Caudate nucleus (tissue), 63 donors: ENCODE measurements at places on chromosomes 16 and 17.
A peak's percentile ranks its signal among the peaks of the same experiment; 100 is the strongest.

GRCh38 chr16:28001642-28002041 is 61.9 kb downstream of the GSG1L start:
- DNase-seq, result no peak

GRCh38 chr16:85607796-85608514 is 5.2 kb upstream of the GSE1 start:
- no peak for DNase-seq

GRCh38 chr17:30433514-30433913 is 43.7 kb upstream of the GOSR1 start:
- DNase-seq, result no peak

GRCh38 chr17:74199306-74200092 is 4.0 kb upstream of the RPL38 start:
- peak; percentile 30 for DNase-seq

DNA sequence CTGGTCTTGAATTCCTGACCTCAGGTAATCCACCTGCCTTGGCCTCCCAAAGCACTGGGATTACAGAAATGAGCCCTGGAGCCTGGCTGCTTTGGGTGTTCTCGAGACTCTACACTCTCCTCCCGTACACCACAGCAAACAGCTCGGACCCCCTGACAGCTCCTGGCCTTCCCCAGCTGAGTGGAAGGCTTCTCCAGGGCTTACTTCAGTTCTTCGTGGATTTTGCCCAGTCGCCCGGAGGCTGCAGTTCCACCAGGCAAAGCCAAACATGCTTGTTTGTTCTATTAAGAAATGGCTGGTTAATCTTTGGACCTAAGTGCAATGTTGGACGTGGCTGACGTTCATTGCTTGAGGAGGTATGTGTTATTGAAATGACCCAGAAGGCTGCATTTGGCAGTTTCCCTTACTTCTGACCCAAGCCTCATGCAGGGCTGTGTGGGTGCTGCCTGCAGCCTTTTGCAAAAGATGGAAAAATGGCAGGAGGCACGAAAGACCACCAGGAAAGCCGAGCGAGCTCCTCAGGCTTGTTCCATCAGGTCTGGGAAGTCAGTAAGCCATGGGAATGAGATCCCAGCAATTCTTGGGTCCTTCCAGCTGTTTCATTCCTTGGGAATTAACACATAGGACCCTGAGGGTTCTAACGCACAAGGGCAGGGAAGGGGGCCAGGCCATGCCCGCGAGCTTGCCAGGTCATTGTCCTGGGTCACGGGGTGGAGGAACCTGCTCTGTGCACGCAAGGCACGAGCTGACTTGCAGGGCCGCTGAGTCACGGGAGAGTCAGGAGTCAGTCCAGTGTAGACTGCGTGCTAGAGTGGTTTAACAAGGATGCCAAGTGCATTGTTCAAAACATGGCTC is 23.9 kb upstream of the KLHDC4 start:
- DNase-seq, result no peak

- DNase-seq, result no peak
Observed at GRCh38 chr17:79085154-79085920, 10.7 kb downstream of the ENGASE start.

DNA sequence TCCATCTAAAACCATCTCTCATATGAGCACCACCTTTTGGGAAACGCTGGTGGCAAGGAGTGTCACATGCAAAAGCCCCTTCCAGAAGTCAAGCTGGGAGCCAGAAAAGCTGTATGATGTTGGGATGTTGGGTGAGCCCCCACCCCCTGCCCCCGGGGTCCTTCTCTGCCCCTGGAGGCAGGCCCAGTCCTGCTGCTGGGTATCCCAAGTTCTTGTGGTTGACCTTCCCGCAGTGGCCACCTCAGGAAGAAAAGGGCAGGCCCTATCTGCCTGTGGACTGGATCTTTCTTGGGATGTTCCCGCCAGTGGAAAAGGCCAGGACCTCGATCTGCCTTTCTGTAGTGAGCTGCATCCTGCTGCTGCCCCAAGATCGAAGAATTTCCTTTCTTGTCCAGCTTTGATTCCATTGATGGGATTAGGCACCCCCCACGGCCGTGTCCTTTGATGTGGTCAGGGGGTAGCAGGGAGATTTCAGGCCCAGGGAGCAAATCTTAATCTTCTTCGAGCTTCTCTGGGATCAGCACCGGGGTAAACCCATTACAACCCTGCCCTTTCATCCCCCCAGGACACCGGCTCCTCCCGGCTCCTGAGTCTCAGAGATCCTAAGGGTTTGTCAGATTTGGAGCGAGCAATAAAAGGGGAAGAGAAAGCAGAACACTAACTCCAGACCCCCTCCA is 165.6 kb downstream of the RAB11FIP4 start:
- no peak for DNase-seq

DNA sequence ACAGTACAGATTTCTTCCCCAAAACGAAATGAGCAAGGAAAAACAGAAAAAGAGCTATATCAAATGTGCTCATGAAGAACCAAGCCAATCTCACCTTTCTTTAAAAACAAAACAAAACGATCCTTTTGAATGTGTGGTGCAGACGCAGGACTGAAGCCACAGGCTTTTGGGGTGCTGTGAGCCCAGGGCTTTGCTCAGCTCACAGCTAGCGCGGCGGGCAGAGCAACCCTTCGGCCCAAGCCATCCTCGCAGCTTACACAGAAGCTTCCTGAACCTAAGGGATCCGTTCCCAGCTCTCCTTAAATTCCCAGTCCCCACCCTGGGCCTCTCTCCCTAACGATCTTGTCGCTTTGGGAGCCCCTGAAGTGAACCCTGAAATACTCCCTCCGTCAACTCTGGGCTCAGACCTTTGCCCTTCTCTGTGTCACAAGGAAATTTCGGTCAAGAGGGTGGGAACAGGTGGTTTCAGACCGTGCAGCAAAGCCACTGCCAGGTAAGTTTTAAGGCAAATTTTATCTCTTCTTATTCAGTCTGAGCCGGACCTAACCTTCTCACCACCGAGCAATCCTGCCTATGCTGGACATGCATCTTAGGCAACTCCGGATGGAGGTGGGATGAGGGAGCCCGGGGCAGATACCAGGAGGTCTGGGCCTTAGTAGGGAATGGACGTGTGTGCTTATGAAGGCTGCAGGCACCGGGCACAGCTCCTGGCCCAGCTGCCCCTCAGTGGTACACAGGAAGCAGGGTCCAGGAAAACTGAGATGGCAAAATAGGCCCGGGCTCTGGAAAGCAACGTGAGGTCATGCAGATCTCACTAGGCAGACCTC is 52.0 kb downstream of the COTL1 start:
- DNase-seq, result no peak

DNA sequence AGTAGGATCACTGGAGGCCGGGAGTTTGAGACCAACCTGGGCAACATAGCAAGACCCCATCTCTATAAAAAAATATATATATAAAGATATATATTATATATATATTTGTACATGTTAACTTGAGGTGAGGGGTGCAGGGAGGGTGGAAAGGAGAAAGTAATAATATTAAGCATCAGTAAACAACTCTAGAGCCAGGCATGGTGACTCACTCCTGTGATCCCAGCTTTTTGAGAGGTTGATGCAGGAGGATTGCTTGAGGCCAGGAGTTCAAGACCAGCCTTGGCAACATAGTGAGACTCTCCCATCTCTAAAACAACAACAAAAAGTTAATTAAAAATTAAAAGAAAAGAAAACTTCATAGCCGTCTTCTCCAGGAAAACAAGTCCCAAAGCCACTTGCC is 61.7 kb upstream of the SMURF2 start:
- no peak for DNase-seq

DNA sequence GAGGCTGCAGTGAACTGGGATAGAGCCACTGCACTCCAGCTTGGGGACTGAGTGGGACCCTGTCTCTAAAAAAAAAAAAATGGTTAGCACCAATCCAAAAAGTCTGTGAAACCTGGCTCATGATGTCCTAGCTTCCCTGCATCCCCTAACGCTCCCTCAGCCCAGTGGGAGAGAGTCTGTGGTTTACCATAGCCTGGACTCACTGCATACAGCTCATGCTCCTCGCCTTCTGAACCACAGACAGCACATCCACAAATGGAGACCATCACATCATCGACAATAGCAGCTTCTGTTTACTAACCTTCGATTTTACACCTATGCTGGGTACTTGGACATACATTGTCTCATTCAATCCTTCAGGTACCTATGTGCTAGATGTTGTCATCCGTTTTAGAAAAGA is 43.6 kb downstream of the NLRC5 start:
- DNase-seq, result no peak

DNA sequence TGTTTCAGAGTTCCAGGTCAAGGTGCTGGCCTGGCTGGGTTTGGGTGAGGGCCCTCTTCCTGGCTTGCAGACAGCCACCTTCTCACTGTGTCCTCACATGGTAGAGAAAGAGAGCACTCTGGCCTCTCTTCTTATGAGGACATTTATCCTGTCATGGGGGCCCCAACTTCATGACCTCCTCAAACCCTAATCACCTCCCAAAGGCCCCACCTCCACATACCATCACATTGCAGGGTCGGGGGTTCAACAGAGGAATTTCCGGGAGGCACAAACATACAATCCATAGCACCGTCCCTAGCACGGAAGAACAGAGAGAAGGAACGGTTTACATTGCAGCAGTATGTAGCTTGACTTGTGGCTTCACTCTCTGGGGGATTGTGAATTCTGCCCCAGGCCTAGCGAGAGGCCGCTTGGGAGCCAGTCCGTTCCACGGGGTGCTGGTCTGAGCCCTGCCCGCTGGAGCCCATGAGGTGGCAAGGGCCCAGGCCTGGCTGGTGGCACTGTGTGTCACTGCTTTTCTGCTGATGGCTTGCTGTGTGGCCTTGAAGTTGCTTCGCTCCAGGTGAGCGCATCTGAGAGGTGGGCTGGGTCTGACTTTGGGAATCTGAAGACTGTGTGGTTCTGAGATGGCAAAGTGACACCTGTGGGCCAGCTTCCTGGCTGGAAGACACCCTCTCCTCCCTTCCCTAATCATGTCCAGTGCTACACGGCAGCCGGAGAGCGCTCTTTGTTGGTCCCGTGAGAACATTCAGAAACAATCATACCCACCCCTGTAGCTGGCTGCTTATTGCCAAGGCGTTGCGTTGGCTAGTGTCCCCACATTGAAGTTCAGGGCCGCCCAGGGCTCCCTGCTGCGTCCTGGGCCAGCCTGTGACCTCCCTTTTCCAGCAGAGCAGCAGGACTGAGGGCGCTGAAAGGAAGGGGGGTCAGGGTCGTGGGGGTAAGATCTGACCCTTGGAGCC is 98.3 kb downstream of the CMIP start:
- DNase-seq, result no peak

DNA sequence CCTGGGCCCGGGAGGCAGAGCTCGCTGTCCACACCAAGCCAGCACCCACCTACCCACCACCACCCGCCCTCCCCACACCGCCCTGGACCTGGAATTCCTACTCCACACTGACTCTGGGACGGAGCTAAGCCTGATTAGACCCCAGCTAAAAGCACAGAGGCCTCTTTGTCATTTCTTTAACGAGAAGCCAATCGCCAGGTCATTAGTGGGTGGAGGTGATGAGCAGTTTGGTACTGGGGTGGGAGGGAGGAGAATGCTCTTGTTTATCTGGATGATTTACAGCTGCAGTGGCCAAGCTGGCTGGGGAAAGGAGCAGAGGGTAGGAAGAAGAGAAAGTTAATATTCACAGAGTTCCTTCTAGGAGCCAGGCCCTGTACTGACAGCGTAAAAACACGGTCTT is 6.0 kb upstream of the BHLHA9 start:
- DNase-seq, result no peak

- no peak for DNase-seq
Observed at GRCh38 chr16:2584729-2585650, 47.2 kb downstream of the PDPK1 start.

GRCh38 chr17:4597975-4598374 is 13.6 kb downstream of the SMTNL2 start:
- no peak for DNase-seq

DNA sequence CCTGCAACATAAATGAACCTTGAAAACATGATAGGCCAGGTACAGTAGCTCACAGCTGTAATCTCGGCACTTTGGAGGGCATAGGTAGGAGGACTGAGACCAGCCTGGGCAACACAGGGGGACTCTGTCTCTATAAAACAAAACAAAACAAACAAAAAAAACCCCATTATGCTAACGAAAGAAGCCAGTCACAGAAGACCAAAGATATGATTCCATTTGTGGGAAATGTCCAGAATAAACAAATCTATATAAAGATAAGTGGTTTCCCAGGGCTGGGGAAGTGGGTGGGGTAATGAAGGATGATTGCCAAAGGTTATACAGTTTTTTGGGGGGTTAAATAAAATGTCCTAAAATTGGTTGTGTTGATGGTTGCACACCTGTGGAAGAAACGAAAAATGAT is 36.5 kb upstream of the SIAH1 start:
- DNase-seq, result no peak

- DNase-seq, result no peak
Observed at GRCh38 chr16:88700636-88701482, 5.3 kb downstream of the RNF166 start.
